ENCODE measurements at places on chromosomes 2 and 18. TPM values are rescaled to one million over a fixed set of nuclear protein-coding genes. Genes with fewer than 3 reads are reported as not detected.

SMCHD1 gene
- total RNA-seq = 58.1 TPM

GALR1 gene
- not detected for total RNA-seq

DNA sequence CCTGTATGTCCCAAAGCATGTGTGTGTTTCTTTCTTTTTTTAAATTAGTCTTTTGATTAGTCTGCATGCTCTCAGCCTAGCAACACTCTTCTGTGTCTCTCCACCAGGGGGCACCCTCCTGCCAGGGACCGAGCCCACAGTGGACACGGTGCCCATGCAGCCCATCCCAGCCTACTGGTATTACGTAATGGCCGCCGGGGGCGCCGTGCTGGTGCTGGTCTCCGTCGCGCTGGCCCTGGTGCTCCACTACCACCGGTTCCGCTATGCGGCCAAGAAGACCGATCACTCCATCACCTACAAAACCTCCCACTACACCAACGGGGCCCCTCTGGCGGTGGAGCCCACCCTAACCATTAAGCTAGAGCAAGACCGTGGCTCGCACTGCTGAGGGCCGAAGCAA lies 93.8 kb downstream of the NRP2 start:
- no peak overlapping the region for H3K4me3 ChIP-seq
- no peak for DNase-seq
- peaks cover 2% of the 10 kb centered on the region for H3K4me1 ChIP-seq
- H3K36me3 ChIP-seq = peaks cover 8% of the 10 kb centered on the region

- H3K4me3 ChIP-seq = no peak overlapping the region
- H3K27me3 ChIP-seq = peaks cover 11% of the 10 kb centered on the region
- H3K27ac ChIP-seq = no peak overlapping the region
- no peak for DNase-seq
- no peaks in the 10 kb centered on the region for H3K36me3 ChIP-seq
These were observed 579.0 kb downstream of the RIT2 start for GRCh38 chr18:42536442-42536841.

DNA sequence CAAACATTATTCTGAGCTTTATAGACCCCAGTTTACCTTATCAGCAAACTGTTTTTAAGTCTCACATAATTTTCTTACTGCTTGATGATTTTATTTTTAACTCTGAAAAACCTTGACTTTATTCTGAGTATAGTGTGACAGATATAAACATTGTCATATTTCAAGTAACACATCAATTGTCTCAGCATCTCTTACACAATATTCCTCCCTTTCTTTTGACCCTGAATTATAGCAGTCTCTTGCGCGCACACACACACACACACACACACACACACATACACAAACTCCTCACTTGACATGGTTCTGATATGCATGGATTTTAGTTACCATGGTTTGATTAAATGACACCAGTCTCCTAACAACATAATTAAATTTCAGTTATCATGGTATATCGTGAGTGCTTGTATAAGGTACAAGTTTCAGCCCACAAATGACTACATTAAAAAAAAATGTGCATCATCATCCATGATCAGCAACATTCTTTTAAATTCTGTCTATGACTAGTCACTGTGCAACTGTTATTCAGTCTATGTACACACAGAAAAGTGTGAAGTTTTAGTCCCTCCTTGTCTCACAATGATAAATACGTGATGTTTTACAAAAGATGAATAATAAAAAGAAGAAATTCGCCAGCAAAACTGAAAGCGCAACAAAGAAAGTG lies 39.5 kb upstream of the TACR1 start:
- no peak for DNase-seq
- peaks cover 10% of the 10 kb centered on the region for H3K4me1 ChIP-seq
- H3K27me3 ChIP-seq = no peaks in the 10 kb centered on the region
- no peak overlapping the region for H3K27ac ChIP-seq
- no peaks in the 10 kb centered on the region for H3K36me3 ChIP-seq
- no peak overlapping the region for H3K4me3 ChIP-seq

GRCh38 chr2:68747413-68747812 lies 12.8 kb downstream of the ARHGAP25 start:
- H3K4me1 ChIP-seq = peaks cover 2% of the 10 kb centered on the region
- peaks cover 17% of the 10 kb centered on the region for H3K27me3 ChIP-seq
- H3K36me3 ChIP-seq = no peaks in the 10 kb centered on the region
- no peak overlapping the region for H3K4me3 ChIP-seq
- no peak overlapping the region for H3K27ac ChIP-seq
